Stomach (tissue), 19 donors: ENCODE measurements at places on chromosomes 13 and 19. TPM values are rescaled to one million over a fixed set of nuclear protein-coding genes. Genes with fewer than 3 reads are reported as not detected.

GRCh38 chr13:110347535-110348308 is 40.6 kb downstream of the COL4A2 start:
- DNase-seq, result no peak

DNA sequence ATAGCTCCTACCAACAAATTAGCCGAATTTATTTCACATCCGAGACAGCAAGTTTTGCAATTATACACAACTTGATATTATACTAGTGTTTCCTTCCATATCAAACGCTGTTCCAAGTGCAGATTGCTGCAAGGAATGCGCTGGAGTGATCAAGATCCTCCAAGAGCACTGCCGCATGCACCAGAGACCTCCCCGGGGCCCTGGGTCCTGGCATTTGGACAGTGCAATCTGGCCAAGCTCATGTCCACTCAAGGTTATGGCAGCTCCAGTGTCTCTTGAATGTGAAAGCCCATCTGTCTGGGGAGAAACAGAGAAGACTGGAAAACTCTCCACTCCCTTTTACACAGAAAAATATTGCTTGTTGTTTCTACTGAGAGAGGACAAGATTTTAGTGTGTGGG is 111.9 kb downstream of the HSPH1 start:
- no peak for DNase-seq

Gene CD79A
- 2.4 TPM for total RNA-seq

- DNase-seq, result no peak
Measured at GRCh38 chr19:3813473-3814392, 27.6 kb upstream of the MATK start.

Gene STARD13
- total RNA-seq, result 78.6 TPM

GRCh38 chr19:33047422-33047821 is 17.3 kb downstream of the RHPN2 start:
- DNase-seq, result peak; percentile 83

Gene FFAR3
- total RNA-seq, result not detected

Gene TRPM4
- total RNA-seq, result 1,449 TPM

DNA sequence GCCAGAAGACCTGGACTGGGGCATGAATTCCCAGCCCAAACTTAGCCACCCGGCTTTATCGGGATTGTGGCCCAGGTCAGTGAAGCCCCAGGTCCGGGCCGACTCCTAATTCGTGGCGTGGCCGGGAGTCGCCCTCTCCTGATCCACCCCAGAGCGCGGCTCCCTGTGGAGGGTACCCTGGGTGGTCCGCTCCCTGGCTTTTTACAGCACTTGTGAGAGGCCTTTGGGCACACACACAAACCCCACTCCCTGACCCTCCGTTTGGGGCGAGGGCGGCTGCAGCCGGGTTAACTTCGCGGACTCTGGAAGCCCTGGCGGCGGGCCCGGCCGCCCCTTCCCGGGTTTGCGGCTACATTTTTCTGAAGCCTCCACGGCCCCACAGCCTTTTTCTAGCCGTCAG is 56.4 kb downstream of the ZNF568 start:
- DNase-seq, result no peak

DNA sequence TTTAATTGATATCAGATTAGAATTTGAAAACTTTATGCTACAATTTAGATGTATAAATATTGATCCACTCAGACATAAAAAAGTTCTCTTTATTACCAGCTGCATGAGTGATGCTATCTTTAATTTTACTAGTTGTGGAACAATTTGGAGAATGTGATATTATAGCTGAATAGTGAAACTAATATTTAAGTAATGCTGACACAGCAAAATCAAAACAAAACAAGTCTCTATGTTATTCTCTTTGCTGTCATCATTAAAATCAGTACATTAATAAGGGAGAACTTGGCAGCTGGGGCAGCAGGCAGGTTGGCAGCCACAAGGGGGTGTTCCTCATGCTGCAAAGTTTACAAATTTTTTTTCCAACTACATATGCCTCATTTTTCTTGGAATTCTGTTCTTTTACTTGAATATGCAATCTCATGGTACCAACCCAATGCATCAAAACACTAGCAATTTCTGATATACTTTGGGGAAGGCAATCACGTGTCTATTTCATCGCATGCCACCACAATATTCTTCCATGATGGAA is 585.3 kb downstream of the FGF9 start:
- DNase-seq, result no peak

DNA sequence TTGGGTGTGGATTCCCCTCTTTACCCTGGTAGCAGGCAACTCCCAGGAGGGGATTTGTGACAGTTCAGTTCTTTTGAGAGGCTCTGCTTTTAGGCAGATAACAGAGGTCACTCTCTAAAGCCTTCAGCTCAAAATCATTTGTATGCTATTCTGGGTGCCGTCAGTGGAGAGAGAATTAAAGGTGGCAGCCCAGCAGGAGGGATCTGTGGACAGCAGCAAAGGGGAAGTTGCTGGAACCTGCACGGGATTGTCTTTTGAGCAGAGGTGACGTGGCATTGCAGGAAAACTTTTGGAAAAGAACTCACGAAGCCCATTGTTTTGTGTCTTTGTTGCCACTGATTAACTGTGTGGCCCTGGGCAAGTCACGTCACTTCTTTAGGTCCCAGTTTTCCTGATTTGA is 62.4 kb upstream of the C1QTNF9 start:
- DNase-seq, result no peak

Gene SIAH3
- total RNA-seq, result not detected

Gene C1QTNF9B
- not detected for total RNA-seq

DNA sequence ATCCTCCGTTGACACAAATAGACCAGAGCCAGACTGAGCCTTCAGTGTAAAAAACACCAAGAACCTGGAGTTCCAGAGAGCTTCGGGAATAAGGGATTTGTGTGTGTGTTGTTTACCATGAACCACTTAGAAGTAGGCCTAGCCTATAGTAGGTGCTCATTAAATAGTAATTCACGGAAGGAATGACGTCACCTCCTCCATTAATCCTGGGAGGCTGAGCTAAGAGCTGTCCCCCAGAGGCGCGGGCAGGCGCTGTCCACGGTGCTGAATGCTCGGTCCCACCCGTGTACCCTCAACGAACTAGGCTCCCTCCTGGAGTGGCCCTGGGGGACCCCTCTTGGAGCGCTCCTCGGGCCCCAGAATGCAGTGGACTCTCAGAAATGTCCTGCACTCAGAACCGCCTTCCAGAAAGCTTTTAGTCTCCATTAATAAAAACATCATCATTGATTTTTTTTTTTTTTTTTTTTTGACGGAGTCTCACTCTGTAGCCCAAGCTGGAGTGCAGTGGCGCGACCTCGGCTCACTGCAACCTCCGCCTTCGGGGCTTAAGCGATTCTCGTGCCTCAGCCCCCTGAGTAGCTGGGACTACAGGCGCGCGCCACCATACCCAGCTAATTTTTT is 6.5 kb downstream of the UNC13A start:
- DNase-seq, result no peak

Gene ZNF536
- not detected for total RNA-seq

Gene GIPR
- 5.1 TPM for total RNA-seq

DNA sequence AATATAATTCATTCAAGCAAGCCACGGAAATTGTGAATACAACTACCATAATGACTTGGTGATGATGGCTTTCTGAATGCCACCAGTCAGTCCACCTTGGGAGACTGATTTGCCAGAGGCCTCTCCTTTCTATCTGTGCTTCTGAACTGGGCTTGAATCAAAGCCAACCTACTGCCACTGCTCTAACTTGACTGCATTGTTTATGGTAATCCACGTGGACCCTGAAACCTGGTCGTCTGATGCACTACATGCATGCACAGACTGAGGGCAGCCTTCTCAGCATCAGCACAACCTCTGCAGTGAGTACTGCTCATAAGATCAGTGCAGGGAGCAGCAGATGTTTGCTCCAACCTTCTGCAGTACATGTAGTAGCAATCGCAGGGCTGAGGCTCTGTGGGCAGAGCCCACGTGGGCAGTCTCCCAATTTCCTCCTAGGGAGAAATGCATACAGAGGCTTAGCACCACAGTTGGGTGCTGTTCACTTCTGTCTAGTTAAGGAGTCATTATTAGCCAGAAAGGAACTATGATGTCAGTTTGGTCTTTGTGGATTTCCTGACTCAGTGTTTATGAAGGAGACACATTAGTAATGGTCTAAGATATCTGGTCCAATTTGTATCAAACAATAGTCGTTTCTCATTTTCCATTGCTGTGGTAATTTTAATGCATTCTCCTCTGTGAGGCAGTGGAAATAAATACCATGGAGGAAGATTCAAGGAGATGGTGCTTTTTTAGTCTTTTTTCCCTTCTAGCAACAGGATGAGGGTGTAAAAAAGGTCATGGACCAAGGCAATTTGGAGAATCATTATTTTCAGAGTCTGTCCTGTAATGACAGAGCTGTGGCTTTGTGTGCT is 82.5 kb downstream of the AKAP11 start:
- peak; percentile 49 for DNase-seq

Gene SPACA4
- total RNA-seq, result not detected

Gene CXCL17
- total RNA-seq, result 28.1 TPM

DNA sequence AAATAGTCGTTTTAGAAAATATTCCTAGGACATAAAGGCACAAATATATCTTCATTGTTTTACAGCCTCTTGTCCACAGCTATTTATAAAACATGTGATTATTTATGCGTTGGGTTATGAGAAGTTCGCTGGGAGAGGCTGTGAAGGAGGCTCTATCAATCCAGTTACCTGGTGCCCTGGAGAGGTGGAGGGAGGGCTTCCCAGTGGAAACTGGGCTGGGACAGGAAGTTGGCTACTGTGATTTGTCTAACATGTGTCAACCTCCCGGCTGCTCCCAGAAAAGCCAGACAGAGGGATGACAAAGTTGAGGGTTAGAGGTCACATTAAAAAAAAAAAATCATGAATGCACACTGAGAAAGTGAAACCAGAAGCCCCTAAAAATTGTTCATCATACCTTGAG is 346.5 kb downstream of the ZNF536 start:
- no peak for DNase-seq

Gene RCBTB2
- total RNA-seq, result 17.8 TPM

- no peak for DNase-seq
Measured at GRCh38 chr13:42474954-42475353, 99.0 kb upstream of the TNFSF11 start.

GRCh38 chr13:90857921-90858320 is 489.6 kb upstream of the MIR17HG start:
- DNase-seq, result no peak

Gene PRR20B
- not detected for total RNA-seq

Gene NOP53
- total RNA-seq, result 784 TPM

Gene C19orf73
- total RNA-seq, result not detected
